H1 (cell line): ENCODE measurements at places on chromosomes 1 and 21.

GRCh38 chr21:44829507-44830092 lies 11.7 kb upstream of the SUMO3 start:
- DNase-seq, result no peak

DNA sequence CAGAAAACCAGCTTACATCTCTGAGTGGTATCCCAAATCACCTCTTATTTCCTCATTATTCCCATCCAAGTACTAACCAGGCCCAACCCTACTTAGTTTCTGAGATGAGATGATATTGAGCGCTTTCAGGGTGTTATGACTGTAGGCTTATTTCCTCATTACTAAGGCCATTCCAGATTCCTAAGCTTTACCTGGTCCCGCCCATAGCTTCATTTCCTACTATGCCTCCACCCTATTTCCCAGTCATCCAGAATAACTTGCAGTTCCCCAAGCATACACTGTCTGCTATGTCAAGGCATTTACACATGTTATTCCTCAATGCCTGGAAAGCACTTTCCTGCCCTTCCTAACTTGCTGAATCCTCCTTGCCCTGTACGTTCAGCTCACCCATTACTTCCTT lies 79.3 kb upstream of the SPAG17 start:
- DNase-seq, result no peak

DNA sequence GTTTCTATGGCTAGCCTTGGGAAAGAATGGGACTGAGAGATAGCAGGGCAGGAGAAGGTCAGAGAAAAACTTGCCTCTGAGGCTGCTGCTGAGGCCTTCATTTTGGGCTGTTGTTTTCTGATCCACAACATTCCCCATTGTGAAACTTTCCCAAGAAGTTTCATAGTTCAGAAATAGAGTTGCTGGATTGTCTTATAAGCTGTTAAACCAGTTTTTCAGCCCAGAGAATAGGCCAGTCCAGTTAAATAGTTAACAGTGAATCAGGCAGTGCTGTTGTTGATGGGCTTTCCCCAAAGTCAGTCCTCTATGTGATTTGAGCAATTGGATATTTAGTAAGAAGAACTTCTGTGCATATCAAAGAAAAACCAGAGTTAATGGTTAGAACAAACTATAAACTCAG lies 77.0 kb downstream of the C21orf91 start:
- DNase-seq, result no peak

- DNase-seq, result no peak
Measured at GRCh38 chr1:149997585-149998262, 12.8 kb downstream of the OTUD7B start.

GRCh38 chr1:63049135-63049534 lies 265.2 kb downstream of the ATG4C start:
- no peak for DNase-seq

DNA sequence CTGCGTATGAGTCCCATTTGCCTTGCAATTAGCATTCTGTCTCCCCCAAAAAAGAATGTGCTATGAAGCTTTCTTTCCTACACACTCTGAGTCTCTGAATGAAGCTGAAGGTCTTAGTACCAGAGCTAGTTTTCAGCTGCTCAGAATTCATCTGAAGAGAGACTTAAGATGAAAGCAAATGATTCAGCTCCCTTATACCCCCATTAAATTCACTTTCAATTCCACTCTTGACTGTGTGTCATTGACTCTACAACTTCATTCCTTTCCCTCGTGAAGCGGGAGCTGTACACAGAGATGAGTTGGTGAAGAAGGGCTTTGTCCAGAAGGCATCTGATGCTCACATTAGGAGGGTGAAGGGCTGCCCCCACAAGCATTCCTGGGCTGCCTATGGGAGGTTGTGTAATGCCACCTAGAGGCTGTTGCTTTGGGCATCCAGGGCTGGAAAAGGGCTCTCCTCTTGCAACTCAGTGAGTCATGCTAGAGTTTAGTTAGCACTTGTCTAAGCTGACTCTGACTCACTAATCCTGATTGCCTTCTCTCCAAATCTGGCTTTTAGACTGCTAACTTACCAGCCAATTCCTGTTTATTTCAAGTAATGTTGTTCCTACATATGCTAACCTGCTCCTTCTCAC lies 1.8 kb downstream of the SPRR1B start:
- peak; percentile 56 for DNase-seq

DNA sequence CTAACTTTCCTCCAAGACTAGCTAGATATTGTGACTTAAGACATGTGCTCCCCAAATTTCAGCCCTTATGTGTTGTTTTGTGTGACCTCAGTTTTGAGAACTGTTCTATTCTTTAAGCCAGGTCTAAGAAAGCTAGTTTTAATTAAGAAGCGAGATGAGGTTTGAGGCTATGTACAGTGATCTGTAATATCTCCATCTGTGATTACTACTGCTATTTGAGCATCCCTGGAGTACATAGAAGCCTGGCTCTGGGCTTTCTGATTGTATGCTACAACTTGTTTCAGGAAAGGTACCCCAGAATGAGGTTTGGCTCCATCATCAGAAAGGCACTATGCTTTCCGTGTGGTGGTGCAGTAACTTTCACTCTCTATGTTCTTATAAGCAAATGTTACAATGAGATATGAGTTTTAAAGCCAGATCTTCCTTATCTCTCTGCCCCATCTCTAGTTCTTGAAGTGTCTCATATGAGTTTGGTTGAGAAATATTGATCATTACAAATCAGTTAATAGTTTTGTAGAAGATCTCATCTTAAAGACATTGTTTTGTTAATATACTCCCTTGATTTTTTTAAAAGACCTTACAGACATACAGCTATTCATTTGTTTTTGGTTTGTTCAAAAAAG lies 605 bp downstream of the RGS4 start:
- no peak for DNase-seq

- DNase-seq, result no peak
Measured at GRCh38 chr1:81006502-81006901, 794.2 kb upstream of the ADGRL2 start.

DNA sequence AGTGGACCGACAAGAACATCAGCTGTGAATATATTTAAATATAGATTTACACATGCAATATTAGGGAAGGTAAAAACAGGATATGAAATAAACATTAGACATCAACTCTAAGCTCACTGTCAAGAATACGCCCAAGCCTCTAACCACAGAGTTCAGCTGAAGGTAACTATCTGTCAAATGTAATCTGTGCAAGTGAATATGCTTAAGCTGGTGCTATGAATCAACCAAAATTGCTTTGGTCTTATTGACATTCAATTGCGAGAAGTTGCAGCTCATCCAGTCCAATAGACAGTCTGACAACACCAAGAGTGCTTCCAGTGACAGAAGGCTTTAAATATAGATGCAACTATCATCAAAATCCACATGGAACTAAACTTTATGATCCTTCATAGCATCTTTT lies 32.3 kb downstream of the USH2A start:
- no peak for DNase-seq

GRCh38 chr1:161404051-161404597 lies 36.4 kb upstream of the CFAP126 start:
- DNase-seq, result no peak

DNA sequence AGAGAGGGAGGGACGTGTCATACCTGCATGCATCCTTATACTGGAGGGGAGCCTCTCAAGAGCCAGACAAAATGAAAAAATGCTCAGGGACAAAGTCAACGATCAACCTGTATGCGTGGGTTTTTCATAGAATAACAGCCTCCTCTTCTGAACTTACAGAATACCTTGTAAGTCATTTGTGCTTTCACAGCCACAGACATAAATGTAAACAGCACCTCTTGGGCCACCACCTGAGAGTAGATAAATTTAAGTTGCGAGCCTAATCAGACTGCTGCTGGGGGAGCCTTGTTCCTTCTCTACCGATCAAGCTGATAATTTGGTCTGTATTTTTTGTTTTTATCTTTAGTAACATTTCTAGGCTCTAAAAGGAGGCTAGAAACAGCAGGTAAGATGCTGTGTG lies 223.1 kb downstream of the KIF26B start:
- DNase-seq, result no peak

- DNase-seq, result peak; percentile 61
Measured at GRCh38 chr1:47437447-47438164, at the start of gene FOXD2. Gene FOXD2 (plus strand): TSS chr1:47438044. CDS start chr1:47438136, 92 bp downstream.

DNA sequence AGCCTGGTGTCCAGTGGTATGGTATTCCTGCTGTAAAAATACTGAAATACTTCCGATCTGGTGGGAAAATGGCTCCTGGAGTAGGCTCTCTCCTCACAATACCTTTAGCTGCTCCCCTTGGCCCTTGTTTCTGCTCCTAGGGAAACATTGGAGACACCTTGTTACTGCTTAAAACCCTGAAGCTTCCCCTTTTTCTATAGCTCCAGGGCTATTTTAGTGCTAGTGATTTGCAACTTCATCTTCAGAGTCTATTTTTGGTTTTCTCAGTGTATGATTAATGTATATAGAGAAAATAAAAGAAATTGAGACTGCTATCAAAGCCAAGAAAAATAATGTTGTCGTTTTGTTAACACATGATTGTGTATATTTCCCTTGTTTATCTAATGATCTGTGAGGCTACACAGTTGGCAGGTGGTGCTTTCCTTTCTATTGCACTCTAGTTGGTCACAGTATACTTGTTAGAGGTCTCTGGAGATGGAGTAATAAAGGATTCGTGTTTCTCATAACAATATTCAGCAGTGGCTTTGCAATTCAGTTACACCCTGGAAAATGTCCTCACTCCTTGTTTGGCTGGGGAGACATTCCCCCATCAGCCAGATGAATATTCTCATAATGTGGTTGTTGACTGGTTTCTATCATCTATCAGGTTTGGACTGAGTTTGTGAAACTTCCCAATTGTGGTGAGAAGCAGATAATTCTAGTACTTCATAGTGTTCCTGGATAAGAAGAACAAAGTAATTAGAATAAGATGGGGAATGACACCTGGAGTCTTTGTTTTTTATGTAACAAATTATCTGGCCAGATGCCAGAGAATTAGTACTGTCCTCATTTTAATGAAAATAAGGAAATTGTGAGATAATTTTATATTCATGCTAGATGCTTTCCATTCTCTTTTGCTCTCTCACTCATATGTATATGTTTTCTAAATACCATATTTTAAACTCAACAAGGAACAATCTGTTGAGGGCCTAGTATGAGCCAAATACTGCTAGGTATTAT lies 44.8 kb upstream of the CACYBP start:
- no peak for DNase-seq

DNA sequence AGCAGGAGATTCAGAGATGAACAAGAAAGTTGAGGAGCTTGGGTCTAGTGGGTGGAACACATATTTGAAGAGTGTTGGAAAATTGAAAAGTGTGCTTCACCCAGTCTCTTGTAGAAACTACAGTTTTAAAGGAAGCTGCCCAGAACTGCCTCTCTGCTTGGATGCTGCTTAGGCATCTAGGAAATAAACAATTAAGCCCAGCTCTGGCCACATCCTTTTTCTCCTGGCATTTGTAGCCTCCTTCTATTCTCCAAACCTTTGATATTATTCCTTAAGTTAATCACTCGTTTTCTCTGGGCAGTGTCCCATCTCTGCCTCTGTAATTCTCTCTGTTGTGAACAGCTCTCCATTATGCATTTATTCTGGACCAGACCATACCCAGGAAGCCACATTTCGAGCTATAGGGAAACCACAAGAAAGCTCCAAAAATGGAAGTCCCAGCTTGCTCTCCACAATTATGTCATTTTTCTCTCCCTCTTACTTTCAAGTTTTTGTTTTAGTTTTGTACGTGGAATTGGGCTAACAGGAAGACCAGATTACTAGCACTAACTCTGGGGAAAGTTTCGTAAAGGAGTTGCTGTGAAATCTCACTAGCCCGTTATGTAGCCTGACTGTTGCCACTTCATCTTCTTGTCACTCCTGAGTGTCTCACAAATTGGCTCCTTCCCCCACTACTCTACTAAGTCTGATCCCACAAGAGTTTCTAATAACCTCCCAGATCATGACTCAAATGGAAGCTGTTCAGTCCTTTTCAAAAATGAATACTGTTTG lies 102.2 kb downstream of the NTMT2 start:
- DNase-seq, result no peak

- DNase-seq, result no peak
Measured at GRCh38 chr1:183024317-183025009, 1.2 kb downstream of the LAMC1 start.

GRCh38 chr1:234990874-234991801 lies 137.5 kb downstream of the TOMM20 start:
- no peak for DNase-seq

DNA sequence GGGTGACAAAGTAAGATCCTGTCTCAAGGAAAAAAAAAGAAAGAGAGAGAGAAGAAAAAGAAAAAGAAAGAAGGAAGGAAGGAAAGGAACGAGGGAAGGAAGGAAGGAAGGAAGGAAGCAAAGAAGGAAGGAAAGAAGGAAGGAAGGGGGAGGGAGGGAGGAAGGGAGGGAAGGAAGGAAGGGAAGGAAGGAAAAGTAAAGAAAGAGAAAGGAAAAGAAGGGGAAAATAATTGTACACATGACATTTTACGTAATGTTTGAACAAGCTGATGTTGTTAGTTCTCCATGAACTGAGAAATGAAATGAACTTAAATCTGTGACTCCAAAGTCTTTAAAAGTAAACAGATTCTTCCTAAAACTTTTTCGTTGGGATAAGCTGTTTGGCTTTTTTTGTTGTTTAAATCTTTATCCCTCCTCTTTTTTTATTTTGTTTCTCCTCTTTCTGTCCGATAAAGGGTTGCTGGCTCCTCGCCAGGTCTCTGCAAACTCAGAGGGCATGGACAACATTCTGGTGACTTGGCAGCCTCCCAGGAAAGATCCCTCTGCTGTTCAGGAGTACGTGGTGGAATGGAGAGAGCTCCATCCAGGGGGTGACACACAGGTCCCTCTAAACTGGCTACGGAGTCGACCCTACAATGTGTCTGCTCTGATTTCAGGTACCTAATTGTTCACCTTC lies 59.8 kb downstream of the IL12RB2 start:
- DNase-seq, result no peak

- no peak for DNase-seq
Measured at GRCh38 chr1:229108598-229109201, 162.2 kb upstream of the RAB4A start.

GRCh38 chr1:67261680-67262079 lies 46.0 kb upstream of the IL12RB2 start:
- peak; percentile 46 for DNase-seq

GRCh38 chr1:95018602-95019369 lies 54.0 kb downstream of the ALG14 start:
- DNase-seq, result no peak

DNA sequence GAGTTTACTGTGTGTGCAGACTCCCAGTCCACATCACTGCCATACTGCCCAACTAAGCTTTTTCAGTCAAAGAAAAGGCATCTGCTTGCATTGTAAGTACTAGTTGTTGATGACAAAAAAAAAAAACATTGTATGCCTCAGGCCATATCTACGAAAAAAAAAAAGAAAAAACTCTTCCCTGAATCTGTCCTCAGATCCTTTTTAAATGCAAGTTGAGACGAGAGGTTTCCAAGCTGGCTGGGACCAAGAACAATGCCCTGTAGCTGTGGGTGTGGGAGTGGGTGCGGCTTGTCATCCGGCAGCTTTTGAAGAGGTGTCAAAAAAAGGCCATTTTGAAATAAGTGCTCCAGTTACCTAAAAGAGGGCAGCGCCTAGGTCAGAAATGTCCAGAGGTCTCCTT lies 29.2 kb upstream of the HHAT start:
- no peak for DNase-seq

GRCh38 chr1:6167391-6168303 lies 12.5 kb downstream of the CHD5 start:
- no peak for DNase-seq

- DNase-seq, result no peak
Measured at GRCh38 chr1:25700144-25700523, 83.5 kb downstream of the MAN1C1 start.

GRCh38 chr1:177368255-177368654 lies 197.5 kb downstream of the BRINP2 start:
- no peak for DNase-seq
